ENCODE measurements at places on chromosomes 3 and 15.

GRCh38 chr3:13654330-13655060 is 105.6 kb downstream of the FBLN2 start:
- no peak for DNase-seq

DNA sequence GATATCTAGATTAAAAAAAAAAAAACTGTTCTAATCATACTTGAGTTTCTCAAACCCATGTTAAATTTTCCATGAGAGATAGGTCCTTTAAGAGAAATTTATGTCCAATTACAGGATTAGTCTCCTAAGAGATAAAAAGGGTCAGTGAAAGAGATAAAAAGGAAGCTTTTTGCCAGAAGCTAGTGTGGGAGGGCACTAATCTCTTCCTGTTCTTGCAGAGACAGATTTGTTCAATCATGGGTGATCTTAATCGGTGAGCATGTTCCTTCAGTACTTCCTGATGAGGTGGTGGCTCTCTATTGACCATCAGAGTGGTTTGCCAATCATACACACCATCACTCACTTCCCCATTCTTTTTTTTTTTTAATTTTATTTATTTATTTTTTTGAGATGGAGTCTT is 16.9 kb upstream of the LPP start:
- no peak for DNase-seq

GRCh38 chr3:79314962-79315361 is 452.8 kb downstream of the ROBO1 start:
- no peak for DNase-seq

DNA sequence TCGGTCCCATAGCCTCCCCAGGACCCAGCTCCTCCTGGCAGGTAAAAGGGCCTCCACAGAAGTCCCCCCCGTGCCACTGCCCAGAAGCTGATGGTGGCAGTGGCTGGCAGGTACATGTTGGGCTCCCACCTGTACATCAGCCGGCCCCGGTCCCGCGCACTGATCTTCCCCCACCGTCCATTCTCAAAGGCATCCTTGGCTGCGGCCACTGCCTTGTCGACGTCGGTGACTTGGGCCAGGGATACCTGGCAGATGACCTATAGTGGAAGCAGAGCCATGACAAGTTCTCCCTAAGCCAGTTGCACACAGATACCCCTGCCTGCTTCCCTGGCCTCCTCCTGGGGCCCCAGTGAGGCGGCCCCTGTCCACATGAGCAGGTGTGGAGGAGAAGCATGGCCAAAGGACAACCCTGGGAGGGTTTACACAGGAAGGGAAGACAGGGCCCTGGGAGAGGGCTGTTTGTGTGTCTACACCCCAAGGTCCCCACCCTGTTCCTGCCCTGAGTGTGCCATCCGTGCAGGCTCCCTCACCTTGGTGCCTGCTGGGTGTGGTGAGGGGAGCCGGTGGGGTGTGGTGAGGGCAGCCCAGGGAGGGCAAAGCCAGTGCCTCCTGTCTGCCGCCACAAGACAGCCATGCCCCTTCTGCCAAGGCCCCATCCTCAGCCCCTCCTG is 44.8 kb downstream of the ALDH1L1 start:
- DNase-seq = no peak

- DNase-seq = no peak
These were observed 16.1 kb downstream of the MAP6D1 start for GRCh38 chr3:183809270-183809669.

- DNase-seq = no peak
These were observed 89.0 kb downstream of the PPCDC start for GRCh38 chr15:75112278-75112847.

DNA sequence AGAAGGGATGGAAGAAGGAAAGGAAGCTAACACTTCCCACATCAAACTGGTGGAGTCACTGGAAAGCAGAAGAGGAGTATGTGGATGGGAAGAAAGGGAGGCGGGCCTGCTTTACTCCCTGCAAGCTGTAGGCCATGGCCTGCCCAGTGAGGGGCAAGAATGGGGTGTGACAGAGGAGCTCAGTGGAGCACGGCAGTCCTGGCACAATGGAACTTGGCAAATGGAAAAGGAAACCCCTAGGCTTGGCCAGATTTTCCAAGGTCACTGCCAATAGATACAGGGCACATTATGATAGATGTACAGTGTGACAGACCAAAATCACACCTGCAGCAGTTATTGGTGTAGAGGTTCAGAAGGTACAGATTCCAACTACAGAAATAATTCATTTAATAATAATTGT is 111.6 kb downstream of the ALDH1A2 start:
- no peak for DNase-seq

DNA sequence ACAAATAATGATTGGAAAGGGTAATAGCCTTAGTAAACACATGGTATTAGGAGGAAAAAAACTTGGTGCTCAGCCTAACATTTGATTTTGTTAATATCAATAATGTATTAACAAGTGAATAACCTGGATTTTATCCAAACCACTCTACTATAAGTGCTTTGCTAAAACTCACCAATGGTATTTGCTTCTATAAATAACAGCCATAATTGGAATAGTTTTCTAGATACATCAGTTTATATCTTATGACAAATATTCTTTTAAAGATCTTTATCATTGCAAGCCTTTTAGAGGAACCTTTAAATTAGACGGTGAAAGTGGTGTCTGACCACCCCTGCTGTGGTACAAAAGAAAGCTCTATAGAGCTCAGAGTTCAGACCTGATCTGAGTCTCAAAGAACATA is 123.9 kb downstream of the SHOX2 start:
- no peak for DNase-seq

GRCh38 chr15:67548862-67549651 is 6.6 kb downstream of the MAP2K5 start:
- no peak for DNase-seq

- DNase-seq = no peak
These were observed 603.3 kb upstream of the TBL1XR1 start for GRCh38 chr3:177800561-177800960.

DNA sequence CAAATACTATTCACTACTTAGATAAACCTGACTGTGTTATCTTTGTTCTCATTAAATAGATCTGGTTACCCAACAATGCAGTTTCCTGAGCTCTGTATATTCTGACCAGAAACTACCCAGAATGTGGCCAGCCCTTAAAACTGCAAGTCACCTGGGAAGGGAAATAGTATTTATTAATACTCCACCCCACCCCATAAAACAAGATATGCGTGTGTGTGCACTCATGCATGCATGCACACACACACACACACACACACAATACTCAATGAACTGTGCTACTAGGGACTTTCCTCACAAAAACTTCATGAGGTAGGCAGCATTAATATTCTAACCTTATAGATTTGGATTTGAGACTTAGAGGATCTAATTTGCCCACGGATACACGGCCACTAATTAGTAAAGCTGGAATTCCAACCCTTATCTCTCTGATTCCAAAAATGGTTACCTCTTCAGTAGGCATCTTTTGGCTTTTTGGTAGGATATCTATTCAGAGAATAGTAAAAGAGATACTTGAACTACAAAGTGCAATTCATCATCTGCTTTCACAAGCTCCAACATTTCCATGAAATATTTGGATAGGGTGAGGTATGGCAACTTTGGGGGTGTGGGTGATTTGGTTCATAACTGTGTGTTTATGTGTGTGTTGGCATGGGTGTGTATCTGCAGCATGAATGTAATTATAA is 197.0 kb upstream of the CFAP20DC start:
- no peak for DNase-seq

GRCh38 chr15:65092911-65093792 is 16.6 kb downstream of the KBTBD13 start:
- no peak for DNase-seq

GRCh38 chr3:115687721-115688120 is 64.4 kb downstream of the GAP43 start:
- DNase-seq = no peak

Measured in GM04504 (cell line).